Omental fat pad (tissue), 4 donors: ENCODE measurements at places on chromosomes 6 and 20. TPM values are rescaled to one million over a fixed set of nuclear protein-coding genes. Genes with fewer than 3 reads are reported as not detected.

The SPTLC3 gene
- total RNA-seq = 9.7 TPM

The PREX1 gene
- 121 TPM for total RNA-seq

The DYNLRB1 gene
- 83.0 TPM for total RNA-seq

The ACOT13 gene
- total RNA-seq = 7.1 TPM

The DEF6 gene
- 8.0 TPM for total RNA-seq

The E2F1 gene
- total RNA-seq = 1.6 TPM

The SPAG4 gene
- total RNA-seq = 3.4 TPM

The HNF4A gene
- not detected for total RNA-seq

The FOXC1 gene
- 4.1 TPM for total RNA-seq

The ASIP gene
- total RNA-seq = not detected
